Activated T-helper 1 cell treated with anti-CD3 and anti-CD28 coated beads, Interleukin-12 subunit alpha, Interleukin-12 subunit beta, Interleukin-2, Interleukin-4 antibody, amounts not matched to agents 30 ng/mL and 10 ng/mL and 1 ng/mL, durations not matched to agents 14 hours and 24 hours and 36 hours (primary cell): ENCODE measurements at places on chromosomes 11 and 22. TPM values are rescaled to one million over a fixed set of nuclear protein-coding genes. Genes with fewer than 3 reads are reported as not detected.
A peak's percentile ranks its signal among the peaks of the same experiment; 100 is the strongest.

- no peak overlapping the region for H3K27ac ChIP-seq
- no peak for DNase-seq
- no peak overlapping the region for H3K4me3 ChIP-seq
These were observed 35.7 kb downstream of the LGR4 start for GRCh38 chr11:27436916-27437315.

The CNIH2 gene
- total RNA-seq = 1.7 and 1.8 TPM in 2 replicates

The MS4A6A gene
- total RNA-seq = not detected in 2 replicates

- no peaks in the 10 kb centered on the region for H3K36me3 ChIP-seq
- H3K27ac ChIP-seq = no peak overlapping the region
- H3K27me3 ChIP-seq = no peaks in the 10 kb centered on the region
These were observed 13.1 kb upstream of the MS4A6A start for GRCh38 chr11:60195923-60196368.

- H3K36me3 ChIP-seq = no peaks in the 10 kb centered on the region
- peaks cover 14% of the 10 kb centered on the region for H3K4me1 ChIP-seq
- DNase-seq = no peak
These were observed 2.1 kb upstream of the LRFN4 start for GRCh38 chr11:66854729-66855211.

The SLC22A6 gene
- not detected in 2 replicates for total RNA-seq

DNA sequence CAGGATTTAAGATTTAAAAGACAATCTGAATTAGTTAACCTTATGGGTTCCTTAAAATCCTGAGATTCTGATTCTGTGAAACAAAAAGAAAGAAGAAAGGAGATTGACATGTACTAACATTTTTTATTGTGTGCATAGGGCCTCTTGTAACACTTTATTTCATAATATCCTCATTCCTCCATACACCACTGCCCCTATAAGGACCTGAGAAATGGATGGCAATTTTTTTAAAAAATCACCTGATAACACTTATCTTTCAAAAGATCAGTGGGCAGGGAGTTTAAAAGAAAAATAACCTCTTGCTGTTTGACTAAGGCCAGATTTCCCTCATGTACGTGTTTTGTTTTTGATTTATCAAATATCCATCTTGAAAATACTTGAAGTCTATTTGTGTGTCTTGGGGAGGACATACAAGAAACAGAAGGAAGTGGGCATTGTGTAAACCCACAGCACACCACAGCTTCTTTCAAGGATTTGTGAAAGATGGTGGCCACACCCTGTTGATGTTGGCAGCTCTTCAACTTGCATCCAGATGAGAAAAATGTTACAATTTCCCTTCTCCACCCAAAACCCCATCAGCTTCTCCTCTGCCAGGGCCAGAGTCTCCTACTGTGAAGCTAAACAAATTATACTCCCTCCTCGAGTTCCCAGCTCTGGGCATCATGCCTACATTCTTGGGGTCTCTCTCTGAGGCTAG, 35.0 kb upstream of the MPEG1 start:
- DNase-seq = no peak
- H3K4me1 ChIP-seq = peaks cover 18% of the 10 kb centered on the region
- no peak overlapping the region for H3K27ac ChIP-seq
- no peaks in the 10 kb centered on the region for H3K36me3 ChIP-seq
- H3K27me3 ChIP-seq = peaks cover 4% of the 10 kb centered on the region

- no peak for DNase-seq
- no peaks in the 10 kb centered on the region for H3K4me1 ChIP-seq
- no peak overlapping the region for H3K27ac ChIP-seq
- H3K36me3 ChIP-seq = no peaks in the 10 kb centered on the region
- H3K4me3 ChIP-seq = no peak overlapping the region
- peaks cover 3% of the 10 kb centered on the region for H3K27me3 ChIP-seq
These were observed 298.0 kb upstream of the PLET1 start for GRCh38 chr11:112558691-112559090.

- H3K4me3 ChIP-seq = no peak overlapping the region
- no peak overlapping the region for H3K27ac ChIP-seq
- H3K4me1 ChIP-seq = no peaks in the 10 kb centered on the region
- DNase-seq = no peak
These were observed 109.5 kb downstream of the TENM4 start for GRCh38 chr11:79331203-79331901.

The TSPAN4 gene
- total RNA-seq = 12.8 and 13.9 TPM in 2 replicates

DNA sequence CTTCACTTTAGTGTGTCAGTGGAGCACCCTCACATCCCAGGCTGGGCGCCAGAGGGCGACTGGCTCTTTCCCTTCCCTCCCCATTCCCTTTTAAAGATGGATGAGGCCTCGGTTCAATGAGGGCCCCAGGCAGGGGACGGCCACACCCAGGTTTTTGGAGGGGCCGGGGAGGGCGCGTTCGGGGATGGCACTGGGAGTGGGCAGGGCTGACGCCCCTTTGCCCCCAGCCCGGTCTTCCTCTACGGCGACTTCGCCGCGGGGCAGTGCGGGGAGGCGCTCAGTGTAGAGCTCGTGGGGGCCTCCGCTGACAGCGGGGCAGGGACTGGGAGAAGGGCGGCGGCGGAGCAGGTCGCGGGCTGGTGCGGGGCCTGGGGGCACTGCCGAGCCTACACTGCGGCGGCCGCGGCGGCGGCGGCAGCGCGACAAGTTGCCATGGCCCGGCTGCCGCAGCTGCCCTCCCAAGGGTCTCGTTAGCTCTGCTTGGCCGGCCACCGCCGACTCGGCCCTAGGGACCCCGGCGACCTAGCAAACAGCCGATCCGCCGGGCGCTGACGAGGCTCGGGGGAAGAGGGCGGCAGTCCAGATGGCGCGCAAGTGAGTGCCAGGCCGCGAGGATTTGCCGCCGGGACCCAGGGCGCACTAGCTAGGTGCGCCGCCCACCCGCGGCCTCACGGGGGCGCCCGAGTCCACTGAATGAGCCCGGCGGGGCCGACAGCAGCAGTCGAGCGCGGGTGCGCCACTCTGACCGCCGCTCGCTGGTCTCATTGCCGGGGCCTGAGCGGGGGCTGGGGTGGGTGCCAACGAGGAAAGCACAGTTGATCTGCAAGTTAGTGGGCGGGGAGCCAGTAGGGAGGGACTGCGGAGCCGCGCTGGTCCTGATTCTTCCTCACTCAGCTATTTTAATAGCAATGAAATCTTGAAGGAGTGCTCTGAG, 92.7 kb downstream of the RRM1 start:
- H3K4me1 ChIP-seq = peaks cover 13% of the 10 kb centered on the region
- no peak overlapping the region for H3K27ac ChIP-seq
- no peaks in the 10 kb centered on the region for H3K36me3 ChIP-seq
- H3K27me3 ChIP-seq = peaks cover 9% of the 10 kb centered on the region

DNA sequence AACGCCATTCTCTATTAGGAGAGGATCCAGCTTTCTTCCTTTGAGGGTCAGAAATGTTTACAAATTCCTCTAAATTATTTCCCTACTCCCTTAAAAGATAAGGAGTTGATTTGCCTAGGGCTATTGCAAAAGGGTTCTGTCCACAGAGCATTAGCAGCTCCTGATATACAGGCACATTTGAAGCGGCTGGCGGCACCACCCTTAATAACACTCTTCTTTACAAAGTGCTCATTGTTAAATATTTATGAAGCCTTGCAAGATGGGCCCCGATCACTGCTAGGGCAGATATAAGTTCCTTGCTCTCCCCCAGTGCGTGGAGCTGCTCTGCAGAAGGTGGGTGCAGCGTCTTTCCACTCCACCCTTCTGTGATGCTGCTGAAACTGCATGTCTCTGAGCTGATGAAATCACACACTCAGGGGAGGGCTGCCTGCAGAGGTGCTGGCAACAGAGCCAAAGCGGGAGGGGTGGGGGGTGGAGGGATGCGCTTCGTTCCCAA, 116.7 kb upstream of the NTM start:
- no peaks in the 10 kb centered on the region for H3K4me1 ChIP-seq
- H3K4me3 ChIP-seq = no peak overlapping the region
- no peaks in the 10 kb centered on the region for H3K36me3 ChIP-seq
- no peak overlapping the region for H3K27ac ChIP-seq

GRCh38 chr11:104946907-104947306, 21.5 kb downstream of the CASP4 start:
- no peak overlapping the region for H3K27ac ChIP-seq
- no peaks in the 10 kb centered on the region for H3K27me3 ChIP-seq
- H3K36me3 ChIP-seq = peaks cover 80% of the 10 kb centered on the region
- DNase-seq = peak; percentile 12
- peaks cover 6% of the 10 kb centered on the region for H3K4me1 ChIP-seq

DNA sequence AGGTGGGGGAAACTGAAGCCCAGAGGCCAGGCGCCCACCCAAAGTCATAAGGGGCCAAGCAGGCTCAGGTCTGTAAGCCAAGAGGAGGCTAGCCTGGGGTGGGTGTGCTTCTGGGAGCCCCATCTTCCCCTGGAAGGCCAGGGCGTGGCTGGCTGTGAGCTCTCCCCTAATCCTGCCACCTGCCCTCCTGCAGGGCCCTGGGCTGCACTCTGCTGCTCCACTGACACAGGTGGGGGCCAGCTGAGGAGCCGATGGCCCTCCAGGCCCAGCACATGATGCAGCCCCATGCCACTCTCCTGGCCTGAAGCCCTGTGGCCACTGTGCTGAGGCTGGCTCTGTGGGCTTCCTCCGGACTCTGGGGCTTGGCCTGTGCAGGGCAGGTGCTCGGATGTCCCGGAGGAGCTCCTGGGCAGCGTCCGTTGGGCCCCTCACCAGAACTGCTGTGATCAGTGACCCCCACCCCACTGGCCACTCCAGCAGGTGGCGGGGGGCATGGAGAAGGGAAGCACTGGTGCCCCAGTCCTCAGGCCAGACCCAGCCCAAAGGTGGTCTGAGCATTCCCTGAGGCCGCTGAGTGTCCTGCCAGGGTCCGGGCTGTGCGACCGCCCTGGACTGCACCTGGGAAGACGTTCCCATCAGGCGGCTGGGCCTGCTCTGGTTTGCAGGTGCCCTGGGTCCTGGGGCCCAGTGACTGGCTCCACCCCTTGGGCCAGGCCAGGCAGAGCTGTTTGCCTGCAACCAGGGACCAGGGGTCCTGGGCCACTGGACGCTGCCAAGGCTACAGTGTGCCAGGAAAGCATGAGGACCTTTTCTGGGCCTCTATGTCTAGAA, 8.5 kb downstream of the PIM3 start:
- no peak overlapping the region for H3K27ac ChIP-seq
- H3K4me1 ChIP-seq = peaks cover 27% of the 10 kb centered on the region
- no peak overlapping the region for H3K4me3 ChIP-seq
- H3K27me3 ChIP-seq = no peaks in the 10 kb centered on the region

- no peak overlapping the region for H3K4me3 ChIP-seq
- no peak for DNase-seq
- H3K27me3 ChIP-seq = peaks cover 25% of the 10 kb centered on the region
- H3K36me3 ChIP-seq = no peaks in the 10 kb centered on the region
These were observed 7.8 kb downstream of the CDON start for GRCh38 chr11:126054882-126055281.

The OR4X1 gene
- not detected in 2 replicates for total RNA-seq

The TUB gene
- 0.24 and 0.29 TPM in 2 replicates for total RNA-seq

GRCh38 chr11:34273099-34273498, 84.7 kb downstream of the ABTB2 start:
- H3K4me3 ChIP-seq = no peak overlapping the region
- H3K27me3 ChIP-seq = peaks cover 7% of the 10 kb centered on the region

GRCh38 chr11:103942646-103943045, 93.8 kb upstream of the DDI1 start:
- H3K36me3 ChIP-seq = no peaks in the 10 kb centered on the region
- no peak for DNase-seq
- H3K4me3 ChIP-seq = no peak overlapping the region
- no peak overlapping the region for H3K27ac ChIP-seq
- no peaks in the 10 kb centered on the region for H3K4me1 ChIP-seq

- DNase-seq = no peak
- H3K4me1 ChIP-seq = no peaks in the 10 kb centered on the region
- no peaks in the 10 kb centered on the region for H3K27me3 ChIP-seq
These were observed 362.2 kb downstream of the CTTN start for GRCh38 chr11:70760416-70761020.

The DNAJB7 gene
- not detected in 2 replicates for total RNA-seq

GRCh38 chr11:85164743-85165142, 462.4 kb downstream of the DLG2 start:
- H3K4me1 ChIP-seq = no peaks in the 10 kb centered on the region
- H3K27me3 ChIP-seq = no peaks in the 10 kb centered on the region
- H3K4me3 ChIP-seq = no peak overlapping the region
- no peaks in the 10 kb centered on the region for H3K36me3 ChIP-seq
- H3K27ac ChIP-seq = no peak overlapping the region

The CCDC86 gene
- 88.2 and 92.2 TPM in 2 replicates for total RNA-seq

The FAM180B gene
- total RNA-seq = 0.24 TPM in 1 of 2 replicates, not detected in the other

The MYEOV gene
- 0.93 and 1.9 TPM in 2 replicates for total RNA-seq

DNA sequence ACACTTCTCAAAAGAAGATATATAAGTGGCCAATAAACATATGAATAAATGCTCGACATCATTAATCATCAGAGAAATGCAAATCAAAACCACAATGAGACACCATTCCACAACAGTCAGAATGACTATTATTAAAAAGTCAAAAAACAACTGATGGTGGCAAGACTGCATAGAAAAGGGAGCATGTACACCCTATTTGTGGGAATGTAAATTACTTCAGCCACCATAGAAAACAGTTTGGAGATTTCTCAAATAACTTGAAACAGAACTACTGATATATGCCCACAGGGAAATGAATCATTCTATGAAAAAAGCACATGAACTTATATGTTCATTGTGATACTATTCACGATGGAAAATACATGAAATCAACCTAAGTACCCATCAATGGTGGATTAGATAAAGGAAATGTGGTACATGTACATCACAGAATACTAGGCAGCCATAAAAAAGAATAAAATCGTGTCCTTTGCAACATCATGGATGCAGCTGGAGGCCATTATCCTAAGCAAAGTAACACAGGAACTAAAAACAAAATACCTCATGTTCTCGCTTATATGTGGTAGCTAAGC, 42.4 kb downstream of the GLYATL2 start:
- no peaks in the 10 kb centered on the region for H3K4me1 ChIP-seq
- no peak overlapping the region for H3K27ac ChIP-seq
- DNase-seq = no peak
- H3K27me3 ChIP-seq = no peaks in the 10 kb centered on the region

The TREH gene
- total RNA-seq = not detected in 2 replicates

The MS4A12 gene
- not detected in 2 replicates for total RNA-seq

The DCHS1 gene
- total RNA-seq = 0.24 and 0.39 TPM in 2 replicates
